Brain pericyte (primary cell): ENCODE measurements at places on chromosomes 3 and 15.
A peak's percentile ranks its signal among the peaks of the same experiment; 100 is the strongest.

- DNase-seq = no peak
These were observed 191.2 kb upstream of the ARPP21 start for GRCh38 chr3:35448121-35448520.

GRCh38 chr3:144141074-144141473, 169.5 kb downstream of the DIPK2A start:
- DNase-seq = no peak

DNA sequence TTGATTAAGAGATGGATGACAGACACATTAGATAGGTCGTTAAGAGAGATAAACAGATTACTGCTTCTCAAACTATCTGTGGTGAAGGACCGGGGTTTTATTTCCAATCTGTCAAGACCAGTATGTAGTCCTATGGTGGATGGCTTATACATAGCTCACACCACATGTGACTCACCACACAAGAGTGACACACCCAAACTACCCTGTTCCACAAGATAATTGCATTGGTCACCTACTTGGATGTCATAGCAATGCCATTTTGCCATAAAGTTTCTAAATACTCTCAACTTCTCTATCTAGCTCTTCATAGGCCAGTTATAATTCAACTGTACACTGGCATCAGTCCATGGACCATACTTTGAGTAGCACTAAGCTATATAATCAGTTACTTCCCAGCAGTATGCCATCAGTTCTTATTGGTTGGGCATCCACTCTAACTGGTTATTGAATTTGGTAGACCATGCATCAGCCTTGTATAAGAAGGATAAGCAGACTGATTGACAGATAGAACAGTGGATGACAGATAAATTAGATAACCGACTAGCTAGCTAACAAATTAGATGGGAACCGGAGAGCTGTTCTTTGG, 11.6 kb downstream of the WWTR1 start:
- no peak for DNase-seq

DNA sequence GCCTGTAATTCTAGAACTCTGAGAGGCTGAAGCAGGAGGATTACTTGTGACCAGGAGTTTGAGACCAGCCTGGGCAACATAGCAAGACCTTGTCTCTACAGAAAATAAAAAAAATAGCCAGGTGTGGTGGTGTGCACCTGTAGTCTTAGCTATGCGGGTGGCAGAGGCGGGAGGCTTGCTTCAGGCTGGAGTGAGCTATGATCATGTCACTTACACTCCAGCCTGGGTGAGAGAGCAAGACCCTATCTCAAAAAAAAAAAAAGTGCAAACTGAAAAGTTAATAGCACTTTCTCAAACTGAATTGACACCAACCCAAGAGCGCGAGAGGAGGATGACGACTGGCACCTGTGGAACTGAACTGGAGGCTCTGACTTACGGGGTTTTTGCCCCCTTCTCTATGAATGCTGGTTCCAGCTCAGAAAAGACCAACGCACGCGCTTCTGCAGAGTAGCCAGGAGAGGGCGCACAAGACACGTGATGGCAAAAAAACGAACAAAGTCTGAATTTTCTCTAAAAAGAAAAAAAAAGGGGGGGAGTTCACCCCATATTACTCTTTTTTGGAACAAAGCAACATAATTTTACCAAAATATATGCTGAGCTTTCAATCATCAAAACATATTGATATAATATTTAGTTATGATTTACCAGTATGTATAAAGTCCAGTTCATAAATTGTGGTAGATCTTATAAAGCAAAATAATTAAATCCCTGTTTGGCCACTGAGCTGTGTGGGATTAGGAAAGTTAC, 23.7 kb downstream of the CFAP92 start:
- DNase-seq = no peak

DNA sequence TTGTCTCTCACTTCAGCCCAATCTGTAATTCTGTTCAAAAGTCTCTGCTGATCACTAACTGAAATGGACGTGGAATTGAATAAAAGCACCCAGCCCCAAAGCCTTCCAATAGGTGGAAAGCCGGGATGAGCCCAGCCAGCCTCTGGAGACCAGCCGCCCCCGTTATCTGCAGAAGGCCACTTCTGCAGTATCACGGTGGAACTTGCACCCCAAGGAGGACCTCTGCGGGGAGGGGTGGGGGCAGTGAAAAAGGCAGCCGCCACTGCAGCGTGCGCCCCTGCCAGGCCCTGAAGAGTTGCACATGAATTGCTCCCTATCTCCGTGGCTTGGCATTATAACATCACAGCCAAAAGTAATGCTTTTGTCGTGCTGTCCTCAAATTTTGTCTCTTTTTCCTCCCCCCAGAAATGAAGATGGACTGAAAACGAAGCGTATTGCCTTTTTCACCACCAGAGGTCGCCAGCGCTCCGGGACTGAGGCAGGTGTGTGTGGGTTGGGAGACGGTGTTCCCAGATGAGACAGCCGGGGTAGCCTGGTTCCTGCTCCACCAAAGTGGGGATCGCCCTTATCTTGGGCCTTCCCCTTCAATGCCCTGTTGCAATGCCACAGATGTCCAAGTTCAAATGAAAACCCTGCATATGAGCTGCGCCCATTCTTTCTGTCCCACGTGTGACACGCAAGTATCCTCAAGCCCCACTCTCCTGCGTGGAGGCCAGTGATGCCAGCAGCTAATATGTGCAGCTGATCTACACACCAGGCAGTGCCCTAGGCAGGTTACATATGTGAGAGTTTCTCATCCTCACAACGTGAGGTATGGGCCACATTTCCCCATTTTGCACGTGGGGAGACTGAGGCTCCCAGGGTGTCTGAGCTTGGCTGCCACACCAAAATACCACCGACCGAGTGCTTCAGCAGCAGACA, 96.0 kb downstream of the LRRK1 start:
- DNase-seq = no peak

DNA sequence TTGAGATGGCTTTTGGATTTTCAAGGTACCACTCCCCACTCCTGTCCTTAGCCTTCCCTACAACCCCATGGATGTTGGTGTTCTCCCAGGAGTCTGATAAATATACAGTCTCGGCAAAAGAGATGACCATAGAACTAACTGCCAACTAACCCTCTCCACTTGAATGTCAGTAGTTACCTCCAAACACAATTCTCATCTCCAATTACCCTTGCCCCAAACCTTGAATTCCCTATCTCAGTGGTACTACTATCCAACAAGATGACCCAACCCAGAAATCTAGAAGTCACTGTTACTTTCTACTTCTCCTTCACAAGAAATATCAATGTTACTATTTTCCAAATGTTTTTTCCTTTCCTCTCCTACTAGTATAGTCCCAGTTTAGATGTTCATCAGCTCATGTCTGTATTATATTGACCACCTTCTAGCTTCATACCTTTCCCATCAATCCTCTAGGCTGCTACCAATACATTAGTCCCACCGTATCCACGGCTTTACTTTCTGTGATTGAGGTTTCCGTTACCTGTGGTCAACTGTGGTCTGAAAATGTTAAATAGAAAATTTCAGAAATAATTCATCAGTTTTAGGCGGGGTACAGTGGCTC, 38.1 kb downstream of the PIGB start:
- no peak for DNase-seq

DNA sequence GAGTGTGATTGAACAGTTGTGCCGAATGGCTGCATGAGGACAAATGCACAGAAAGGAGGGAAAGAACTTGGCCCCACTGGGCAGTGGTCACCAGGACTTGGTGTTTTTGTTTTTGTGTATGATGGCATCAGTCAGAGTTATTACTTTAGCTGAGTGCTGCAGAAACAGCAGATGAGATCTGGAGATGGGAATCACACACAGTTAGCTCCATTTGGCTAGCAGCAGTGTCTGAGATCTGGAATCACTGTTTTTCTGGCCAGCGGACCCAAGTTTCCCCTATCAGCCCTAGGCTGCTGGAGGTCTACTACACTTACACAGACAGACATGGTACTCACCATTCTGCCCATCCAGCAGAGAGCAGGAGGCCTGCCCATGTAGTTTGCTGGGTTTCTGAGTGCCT, 45.9 kb upstream of the APEH start:
- no peak for DNase-seq

DNA sequence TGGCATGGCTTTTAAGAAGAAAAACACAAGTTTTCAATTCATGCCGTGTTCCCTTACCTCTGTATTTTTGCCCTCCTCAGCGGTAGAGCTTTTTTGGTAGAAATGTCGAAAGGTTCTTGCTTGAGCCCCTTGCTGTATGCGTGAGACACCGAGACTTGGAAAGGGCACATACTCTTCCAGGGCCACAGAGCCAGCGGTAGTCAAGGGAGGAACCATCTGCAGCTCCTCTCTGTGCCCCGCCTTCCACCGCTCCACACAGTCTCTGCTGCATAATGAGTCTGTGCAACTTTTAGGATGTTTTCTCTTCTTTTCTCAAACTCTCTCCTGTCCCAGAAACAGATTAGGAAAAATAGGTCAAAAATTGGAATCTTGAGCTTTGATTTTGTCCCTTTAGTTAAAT, 77.5 kb downstream of the LPP start:
- DNase-seq = no peak

DNA sequence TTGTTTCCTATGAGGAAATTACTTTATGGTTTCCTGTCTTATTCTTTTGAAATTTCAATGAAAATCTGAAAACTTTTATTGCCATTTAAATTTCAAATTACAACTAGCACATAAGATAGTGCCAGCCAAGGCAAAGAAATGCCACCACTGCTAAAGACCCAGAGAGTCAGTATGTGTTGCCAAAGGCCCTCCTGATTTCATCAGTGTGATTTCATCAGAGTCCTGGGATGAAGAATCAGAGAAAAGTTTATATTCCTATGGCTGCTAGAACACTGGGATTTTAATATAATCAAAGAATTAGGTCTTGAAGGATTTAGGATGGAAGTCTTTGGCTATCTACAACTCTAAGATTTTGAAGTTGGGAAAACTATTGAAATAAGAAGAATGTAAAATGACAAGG, 434.2 kb upstream of the CCDC54 start:
- DNase-seq = no peak

DNA sequence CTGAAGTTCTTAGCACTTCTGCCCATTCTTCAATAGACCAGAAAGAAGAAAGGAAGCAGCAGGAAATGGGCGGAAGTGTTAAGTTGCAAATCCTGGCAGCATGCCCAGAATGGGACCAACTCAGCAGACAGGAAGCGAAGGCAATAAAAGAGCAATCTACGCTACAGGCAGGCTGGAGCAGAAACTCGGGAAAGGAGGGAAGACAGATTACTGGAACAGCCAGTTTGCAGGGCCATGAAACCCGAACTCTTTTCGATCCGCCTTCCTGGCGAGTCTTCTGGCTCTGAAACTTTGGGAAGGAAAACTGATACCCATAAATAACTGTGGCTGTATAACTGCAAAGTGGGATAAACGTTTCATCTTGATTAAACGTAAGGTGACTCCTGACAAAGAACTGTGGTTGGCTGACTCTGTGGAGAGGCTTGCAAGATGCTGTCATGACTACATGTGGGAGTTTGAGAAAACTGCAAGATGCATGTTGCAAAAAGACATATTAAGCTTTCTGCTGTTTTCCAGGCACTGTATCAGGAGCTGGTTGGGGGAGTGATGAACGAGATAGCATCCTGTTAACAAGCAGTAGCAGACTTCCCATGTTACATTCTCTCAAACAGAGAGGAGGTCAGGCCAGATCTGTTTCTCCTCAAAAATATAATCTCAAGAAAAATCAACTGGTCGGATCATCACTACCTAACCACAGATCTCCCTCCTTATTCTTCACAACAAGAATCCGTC, 67.8 kb downstream of the FMN1 start:
- peak; percentile 77 for DNase-seq

DNA sequence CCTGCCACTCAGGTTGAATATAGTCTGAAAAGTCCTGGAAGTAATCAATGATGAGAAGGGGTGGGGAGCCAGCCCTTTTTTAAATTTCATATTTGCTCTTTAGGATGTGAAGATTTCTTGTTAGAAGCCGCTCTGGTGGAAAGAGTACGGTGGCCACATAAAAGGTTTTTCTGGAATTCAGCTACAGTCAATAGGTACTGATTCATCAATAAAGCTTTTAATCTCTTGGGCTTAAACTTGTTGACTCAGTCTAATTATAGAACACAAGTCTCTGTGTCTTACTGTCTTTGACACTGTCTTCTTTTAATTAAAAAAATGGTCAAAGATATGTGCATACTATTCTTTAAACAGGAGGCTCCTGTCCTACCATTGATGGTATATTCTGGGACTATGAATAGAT, 99.9 kb upstream of the TP63 start:
- DNase-seq = no peak

- DNase-seq = no peak
These were observed 76.9 kb downstream of the RPN1 start for GRCh38 chr3:128573707-128574162.

DNA sequence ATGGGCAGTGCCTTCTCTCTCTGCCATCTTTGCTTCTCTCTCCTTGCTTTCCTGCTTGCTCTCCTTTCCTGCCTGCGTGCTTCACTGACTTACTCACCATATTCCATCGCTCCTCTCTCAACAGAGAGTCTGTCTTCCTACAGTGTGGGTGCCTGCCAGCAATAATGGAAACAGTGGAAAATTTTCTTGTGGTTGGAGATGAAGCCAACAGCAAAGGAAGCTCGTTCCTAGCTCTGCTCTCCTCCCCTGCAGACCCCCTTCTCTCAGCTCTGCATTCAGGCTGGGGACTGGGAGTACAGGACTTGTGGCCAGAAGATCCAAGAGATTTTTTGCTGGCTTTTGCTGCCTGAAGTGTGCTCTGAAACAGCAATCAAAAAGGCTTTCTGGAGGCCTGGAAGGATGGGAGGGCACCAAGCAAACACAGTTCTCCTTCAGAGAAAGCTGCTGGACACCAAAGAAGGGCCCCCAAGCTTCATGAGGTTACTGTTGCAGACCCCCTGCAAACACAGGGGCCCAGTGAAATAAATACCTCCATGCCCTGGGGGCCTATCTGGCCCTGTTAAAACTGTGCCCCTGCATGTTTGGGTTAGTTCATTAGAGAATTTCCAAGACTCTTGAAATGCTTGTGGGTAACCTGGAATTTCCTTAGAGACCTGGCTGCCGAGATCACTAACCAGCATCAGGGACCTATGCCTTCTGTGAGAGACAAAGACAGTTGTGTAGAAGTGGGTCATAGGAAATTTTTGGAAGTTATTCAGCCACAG, 149.9 kb upstream of the RASGRP1 start:
- peak; percentile 53 for DNase-seq

DNA sequence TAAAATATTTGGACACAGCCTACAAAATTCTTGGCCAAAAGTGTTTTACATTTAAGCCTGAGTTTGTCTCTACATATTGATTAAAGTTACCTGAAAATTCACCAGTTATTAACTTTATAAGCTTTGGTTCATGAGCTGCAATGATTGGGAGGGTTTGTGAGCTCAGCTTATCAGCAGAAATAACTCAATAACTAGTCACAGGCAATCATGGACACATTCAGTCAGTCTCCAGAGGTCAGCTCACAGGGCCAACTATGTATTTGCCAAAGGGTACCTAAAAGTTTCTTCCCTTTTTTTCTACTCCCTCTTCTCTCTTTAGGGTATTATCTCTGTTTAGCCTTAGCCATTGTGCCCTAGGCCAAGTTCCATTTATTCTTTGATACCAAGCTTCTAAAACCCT, 145.9 kb downstream of the ZPLD1 start:
- no peak for DNase-seq
